NCI-H2081 treated with DMSO at 0.1 percent for 48 hours (cell line): ENCODE measurements at places on chromosomes 12 and 14.
A peak's percentile ranks its signal among the peaks of the same experiment; 100 is the strongest.

GRCh38 chr14:100566119-100566518, 21.1 kb downstream of the BEGAIN start:
- no peak for DNase-seq

DNA sequence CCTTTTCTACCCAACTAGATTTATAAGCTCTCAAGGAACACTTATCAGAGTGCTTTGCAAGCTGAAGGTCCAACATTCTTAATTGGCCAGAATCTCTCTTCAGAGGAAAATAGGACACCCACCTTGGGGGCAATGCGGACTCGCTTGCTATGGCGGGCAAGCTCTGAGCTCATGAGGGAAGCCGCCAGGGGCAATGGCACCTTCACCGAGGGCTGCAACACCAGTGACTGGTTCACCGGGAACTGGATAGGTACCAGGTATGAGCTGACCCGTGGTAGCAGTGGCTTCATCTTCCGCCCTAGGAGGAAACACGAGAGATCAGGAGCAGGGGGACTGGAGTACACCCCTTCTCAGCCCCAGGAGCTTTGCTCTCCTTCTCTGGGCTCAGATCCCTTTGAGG, 7.4 kb upstream of the TEX52 start:
- DNase-seq: no peak

GRCh38 chr12:56454557-56454956, at the start of gene MIP:
Gene MIP (minus strand): TSS chr12:56454657. CDS start chr12:56454613, 44 bp downstream.
- no peak for DNase-seq

- no peak for DNase-seq
Observed at GRCh38 chr14:103683139-103683538, 32.1 kb downstream of the XRCC3 start.

DNA sequence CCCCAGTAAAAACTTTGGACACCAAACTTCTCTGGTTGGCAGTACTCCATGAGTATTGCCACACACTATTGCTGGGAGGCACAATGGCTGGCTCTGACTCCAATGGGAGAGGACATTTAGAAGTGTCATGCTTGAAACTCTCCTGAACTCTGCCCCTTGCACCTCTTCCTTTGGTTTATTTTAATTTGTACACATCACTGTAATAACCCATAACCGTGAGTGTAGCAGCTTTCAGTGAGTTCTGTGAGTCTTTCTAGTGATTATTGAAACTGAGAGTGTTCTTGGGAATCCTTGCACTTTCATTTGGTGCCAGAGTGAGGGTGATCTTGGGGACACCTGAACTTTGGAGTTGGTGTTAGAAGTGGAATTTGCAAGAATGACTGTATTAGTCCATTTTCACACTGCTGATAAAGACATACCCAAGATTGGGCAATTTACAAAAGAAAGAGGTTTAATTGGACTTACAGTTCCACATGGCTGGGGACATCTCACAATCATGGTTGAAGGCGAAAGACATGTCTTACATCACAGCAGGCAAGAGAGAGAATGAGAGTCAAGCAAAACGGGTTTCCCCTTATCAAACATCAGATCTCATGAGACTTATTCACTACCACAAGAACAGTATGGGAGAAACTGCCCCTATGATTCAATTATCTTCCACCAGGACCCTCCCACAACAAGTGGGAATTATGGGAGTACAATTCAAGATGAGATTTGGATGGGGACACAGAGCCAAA, 41.3 kb upstream of the CEP83 start:
- DNase-seq: no peak

DNA sequence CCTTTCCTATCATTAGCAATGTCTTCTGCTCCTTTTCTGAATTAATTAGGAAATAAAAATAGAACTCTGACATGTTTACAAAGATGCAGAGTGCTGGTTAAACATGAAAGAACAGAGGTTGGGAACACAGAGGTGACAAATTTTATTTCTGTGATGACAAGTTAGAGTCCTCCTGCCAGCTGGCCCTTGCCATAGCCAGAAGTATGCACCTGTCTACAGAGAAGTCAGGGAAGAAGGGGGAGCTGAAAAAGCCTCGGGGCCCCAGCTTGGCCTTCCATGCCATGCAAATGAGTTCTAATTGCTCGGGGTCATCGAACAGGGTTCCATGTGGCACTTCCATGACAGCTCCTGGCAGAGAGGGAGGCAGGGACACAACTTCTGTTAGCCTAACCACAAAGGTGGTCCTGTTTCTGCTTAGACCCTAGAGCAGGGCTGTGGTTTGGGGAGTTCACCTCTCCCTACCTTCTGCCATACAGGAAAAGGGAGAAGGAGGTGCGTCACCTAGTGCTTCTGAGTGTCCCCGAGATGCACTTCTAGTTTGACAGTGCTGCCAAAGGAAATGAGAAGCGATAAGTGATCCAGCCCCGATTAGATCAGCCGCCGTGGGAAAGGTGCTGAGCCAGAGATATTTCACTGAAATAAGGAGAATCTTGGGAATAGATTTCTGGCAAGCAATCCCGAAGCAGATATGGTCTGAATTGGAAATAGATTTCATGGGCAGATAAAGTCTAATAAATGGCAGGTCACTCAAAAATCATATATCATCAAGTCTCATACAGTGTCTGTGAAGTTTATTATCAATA, 155.8 kb upstream of the FOXN3 start:
- peak; percentile 11 for DNase-seq

DNA sequence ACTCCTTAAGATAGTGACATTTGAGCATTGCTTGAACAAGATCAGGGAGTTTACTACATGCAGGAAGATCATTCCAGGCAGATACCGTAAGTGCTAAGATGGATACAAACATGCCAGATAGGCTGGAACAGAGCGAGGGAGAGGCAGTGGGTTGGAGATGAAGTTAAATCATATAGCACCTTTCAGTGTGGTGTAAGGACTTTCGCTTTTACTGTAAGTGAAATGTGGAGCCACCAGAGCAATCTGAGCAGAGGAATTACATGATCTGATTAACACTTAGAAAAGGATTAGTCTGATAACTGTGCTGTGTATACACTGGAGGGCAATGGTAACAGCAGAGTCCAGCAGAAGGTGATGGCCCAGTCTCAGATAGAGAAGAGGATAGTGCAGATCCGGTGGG, 163.0 kb upstream of the SSTR1 start:
- DNase-seq: no peak

DNA sequence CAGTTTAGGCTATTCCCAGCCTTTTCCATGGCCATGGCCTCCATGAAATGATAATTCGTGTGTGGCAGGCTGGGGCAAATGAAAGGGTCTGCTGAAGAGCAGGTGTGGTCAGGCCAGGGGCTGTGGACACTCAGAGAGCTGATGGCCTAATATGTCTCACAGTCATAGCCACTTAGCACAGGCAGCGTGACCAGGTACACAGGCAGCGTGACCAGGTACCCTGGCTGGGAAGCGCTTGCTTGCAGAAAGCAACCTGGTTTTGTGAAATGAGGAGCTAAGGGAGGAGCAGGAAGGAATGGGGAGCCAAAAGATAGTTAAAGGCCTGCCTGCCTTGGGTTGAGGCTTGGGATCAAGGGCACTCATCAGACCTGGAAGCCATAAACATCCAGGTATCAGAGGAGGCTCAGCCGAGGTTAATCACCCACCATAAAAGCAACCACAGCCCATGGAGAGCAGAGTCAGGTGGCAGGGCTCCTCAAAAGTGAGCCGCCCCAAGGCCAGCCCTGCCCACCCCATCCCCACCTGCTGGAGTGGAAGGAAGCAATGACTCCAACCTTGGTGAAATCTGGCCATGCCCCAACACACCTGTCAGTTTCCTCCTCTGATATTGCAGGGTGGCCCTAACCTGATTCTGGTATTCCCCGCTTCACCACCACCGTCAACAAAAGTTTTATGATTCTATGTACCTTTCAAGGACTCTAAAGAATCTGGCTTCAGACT, 8.0 kb upstream of the KRT8 start:
- DNase-seq: no peak

DNA sequence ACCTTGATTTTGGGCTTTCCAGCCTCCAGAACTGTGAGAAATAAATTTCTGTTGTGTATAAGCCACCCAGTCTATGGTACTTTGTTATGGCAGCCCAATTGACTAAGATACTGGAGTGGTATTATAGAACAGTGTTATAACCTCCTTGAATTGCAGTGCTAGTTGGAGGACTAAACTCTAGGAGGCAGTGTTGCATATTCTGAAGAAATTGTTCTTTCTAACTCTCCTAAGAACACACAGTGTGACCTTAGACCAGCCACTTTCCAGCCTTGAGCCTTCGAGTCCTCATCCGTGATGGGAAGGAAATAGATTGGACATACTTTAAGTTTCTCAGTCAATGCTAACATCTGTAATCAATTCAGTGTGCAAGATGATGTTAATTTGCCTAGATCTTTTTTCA, 22.4 kb upstream of the LRRC10 start:
- no peak for DNase-seq

DNA sequence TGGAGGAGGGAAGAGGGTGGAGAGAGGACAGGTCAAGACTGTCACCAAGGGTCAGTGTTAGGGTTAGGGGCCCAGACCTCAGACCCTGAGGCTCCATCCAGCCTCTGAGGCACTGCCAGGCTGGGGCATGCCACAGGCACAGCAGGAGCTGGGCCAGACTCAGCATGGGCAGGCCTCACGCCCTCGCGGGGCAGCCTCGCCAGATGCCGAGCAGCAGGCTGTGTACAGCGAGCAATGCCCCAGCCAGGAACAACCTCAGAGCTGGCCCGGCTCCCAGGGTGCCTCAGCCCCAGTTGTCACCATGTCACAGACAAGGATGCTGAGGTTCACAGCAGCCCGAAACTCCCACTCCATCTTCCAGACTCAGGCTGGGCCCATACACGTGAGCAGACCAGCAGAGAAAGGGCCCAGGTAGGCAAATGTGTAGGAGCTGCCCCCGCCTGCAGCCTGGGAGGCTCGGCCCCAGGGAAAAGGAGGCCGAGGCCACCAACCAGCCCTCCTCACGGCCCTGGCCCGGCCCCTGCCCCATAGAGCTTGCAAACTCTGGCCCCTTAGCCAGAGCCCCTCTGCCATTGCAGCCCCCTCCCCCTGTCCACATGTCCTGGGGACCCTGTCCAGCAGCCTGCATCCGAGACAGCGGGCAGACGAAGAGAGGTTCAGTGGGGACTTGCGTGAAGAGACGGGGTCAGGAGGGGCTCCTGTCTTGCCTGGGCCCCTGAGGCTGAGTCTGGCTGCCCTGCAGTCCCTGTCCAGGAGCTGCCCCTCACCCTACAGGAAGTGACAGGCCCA, 7.5 kb downstream of the C14orf180 start:
- DNase-seq: no peak
